ENCODE measurements at places on chromosomes 3 and 15.

DNA sequence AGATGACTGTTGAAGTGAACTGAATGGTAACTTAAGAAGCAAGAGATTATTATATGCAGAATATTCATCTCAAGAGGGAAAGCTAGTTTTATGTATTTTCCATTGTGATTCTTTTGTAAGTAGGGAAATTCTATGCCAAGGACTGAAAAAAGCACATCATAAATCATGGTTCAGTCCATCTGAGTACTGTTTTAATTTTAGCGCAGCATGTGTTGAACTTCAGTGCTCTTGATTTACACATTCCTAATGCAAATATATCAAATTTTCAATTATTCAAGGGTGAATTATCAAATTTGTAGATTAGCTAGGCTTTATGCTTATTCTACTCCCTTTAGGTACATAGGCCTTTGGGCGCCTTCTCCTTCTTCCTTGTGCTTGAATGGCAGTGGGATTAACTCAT lies 50.3 kb upstream of the TCF12 start:
- no peak for DNase-seq

GRCh38 chr15:65028921-65029735 lies at the start of gene MTFMT:
Gene MTFMT, minus strand, starts transcription at chr15:65029639. Its CDS starts 26 bp downstream, at chr15:65029613.
- DNase-seq, result peak; percentile 90

DNA sequence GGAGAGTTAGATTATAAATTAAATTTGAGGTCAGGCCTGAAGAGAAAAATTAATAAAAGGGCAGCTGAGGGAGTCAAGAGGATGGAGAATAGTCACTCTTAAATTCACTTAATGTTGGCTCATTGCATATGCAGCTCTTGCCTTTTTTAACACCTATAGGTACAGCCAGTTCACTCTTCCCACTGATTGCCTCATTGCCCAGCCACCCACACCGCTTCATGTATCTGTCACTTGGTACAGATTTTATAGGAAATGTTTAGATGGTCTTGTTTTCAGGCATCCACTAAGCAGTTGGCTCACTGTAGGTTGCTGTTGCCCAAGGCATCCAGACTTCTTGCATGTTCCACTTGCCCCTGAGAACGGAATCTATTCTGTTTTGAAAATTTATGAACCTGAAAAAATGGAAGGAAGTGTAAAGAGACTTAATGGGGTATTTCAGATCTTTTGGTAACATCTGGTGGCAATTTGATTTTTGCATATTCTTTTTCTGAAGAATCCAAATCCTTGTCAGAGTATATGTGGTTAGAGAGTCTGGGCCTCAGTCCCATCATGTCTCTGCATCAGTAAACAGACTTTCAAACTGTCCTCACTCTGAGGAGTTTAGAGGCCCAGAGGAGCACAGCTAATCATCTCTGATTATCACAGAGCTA lies 151.9 kb downstream of the RBPMS2 start:
- no peak for DNase-seq

DNA sequence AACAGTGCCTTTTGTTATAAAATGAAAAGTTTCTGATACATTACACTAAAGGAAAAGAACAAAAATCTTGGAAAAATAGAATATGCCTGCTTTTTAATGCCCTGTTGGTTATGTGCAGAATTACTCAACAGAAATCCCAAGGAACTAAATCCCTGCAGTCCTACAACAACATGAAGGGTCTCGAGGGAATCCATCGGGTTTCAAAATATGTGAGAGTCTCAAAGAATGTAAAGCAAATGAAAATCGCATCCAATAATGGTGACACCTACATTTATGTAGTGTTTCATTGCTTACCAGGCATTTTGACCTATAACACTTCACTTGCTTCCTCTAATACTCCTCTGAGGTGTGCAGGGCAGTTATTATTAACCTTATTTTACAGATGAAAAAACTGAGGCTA lies 411.3 kb downstream of the FOXP1 start:
- DNase-seq, result no peak

DNA sequence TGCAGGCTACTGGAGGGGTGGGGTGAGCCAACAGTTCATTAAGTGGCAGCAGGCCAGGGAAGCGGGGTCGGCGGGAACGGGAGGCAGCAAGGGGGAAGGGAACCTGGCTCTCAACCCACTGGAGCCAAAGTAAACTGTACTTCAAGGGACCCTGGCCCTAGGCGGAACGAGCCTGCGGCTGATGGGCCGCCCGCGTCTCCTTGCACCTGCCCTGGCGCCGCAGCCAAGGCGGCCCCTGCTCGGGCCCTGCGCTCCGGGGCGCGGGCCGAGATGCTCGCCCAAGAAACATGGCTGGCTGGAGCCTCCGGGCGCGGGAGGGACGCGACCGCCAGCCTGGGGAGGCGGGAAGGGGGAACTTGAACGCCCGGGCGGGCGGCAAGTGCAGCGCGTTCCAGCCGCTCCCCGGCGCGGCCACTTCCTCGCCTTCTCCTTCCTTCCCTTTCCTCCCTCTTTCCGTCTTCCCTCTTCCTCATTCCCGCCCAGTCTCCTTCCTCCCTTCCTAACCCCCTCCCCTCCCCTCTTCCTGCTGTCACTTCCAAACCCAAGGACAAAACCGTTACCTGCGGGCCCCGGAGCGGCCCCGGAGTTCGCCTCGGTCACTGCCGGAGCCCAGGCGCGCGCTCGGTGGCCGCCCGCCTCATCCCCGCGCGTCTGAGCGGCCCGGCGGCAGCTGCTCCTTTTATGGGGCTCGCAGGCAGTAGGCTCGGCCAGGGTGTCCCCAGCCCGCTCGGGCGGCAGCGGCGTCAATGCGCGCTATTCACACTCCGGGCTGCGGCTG lies 489.7 kb downstream of the MAGI1 start:
- no peak for DNase-seq

DNA sequence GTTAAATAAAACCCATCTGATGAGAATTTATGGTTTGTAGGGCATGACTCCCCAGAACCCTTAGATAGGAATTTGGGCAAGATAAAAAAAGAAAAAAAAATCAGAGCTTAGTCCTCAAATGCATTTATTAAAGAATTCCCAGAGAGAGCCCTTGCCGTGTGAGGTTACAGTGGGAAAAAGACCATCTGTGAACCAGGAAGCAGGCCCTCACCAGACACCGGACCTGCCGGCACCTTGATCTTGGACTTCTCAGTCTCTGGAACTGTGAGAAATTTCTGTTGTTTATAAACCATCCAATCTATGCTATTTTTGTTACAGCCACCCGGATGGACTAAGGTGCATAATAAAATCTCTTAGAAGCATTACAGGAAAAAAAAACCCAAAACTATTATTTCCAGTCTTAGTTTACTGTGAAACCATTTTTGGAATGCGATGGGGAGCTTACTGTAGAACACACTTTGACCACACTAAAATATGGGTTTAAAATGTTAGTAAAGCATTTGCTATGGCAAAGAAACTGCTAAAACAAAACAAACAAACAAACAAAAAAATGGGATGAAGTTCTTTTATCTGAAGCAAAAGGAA lies 72.2 kb downstream of the LEKR1 start:
- DNase-seq, result peak; percentile 36

- DNase-seq, result peak; percentile 62
Observed at GRCh38 chr15:52252781-52253180, 42.8 kb downstream of the MYO5C start.

DNA sequence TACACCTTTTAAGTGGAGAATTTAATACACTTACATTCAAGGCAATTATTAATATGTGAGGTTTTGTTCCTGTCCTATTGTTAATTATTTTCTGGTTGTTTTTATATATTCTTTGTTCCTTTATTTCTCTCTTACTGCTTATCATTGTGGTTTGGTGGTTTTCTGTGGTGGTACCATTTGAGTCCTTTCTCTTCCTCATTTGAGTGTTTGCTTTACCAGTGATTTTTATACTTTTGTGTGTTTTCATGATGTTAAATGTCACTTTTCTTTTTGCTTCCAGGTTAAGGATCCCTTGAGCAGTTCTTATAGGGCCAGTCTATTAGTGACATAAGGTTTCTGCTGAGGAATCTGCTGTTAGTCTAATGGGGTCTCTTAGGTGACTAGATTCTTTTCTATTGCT lies 116.5 kb downstream of the LRRK1 start:
- DNase-seq, result no peak

Data from myocyte (in vitro differentiated cells).